ENCODE measurements at places on chromosomes 6 and 20.
A peak's percentile ranks its signal among the peaks of the same experiment; 100 is the strongest.

- DNase-seq = no peak
These were observed 1.5 kb downstream of the TAF4 start for GRCh38 chr20:62063981-62064769.

DNA sequence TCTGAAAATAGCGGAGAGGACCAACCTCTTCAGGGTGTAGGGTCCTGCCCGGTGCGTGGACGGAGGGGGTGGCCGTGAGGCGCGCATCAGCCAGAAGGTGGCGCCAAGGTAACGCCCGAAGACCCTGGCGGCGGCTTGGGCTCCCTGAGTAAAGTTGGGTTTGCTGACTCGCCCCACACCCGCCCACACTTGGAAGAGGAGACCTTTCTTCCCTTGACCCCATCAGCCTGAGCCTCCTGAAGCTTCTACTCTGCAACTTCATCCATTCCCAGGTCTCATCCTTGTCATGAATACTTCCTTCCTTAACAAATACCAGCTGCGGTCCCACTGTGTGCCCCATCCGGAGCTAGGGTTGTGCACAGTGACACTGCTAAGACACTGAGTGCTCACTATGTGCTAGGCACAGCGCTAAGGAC is 14.6 kb downstream of the CD40 start:
- peak; percentile 70 for DNase-seq

DNA sequence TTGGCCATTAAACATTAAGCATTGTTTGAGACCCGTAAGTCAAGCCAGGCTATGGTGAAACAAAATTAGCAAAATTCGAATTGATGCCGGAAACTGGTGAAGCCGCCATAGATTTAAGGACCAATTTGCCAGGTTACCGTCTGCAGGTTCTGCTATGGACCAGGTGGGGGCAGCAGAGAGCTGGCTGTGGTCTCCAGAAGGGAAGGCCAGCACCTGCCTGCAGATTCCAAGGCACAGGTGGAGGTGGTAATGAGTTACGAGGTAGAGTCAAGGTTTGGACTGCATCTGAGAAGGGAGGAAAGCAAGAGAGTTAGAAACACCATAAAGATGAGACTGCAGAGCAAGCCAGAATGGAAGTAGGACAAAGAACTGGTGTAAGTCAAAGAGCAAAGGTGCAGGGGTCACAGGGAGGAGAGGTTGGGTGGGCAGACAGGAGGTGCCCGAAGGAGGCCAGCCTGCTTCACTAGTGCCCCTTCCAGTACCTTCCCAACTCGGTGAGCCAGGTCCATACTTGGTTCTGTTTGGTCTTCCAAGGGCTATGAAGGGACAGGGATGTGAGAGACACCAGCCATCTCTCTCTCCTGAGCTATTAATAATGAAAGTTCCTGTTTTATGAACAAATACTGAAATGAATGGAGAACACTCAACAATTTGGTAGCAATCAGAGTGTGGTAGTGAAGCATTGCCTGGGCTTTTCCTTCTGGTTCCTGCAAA is 131.6 kb upstream of the ESR1 start:
- peak; percentile 70 for DNase-seq

DNA sequence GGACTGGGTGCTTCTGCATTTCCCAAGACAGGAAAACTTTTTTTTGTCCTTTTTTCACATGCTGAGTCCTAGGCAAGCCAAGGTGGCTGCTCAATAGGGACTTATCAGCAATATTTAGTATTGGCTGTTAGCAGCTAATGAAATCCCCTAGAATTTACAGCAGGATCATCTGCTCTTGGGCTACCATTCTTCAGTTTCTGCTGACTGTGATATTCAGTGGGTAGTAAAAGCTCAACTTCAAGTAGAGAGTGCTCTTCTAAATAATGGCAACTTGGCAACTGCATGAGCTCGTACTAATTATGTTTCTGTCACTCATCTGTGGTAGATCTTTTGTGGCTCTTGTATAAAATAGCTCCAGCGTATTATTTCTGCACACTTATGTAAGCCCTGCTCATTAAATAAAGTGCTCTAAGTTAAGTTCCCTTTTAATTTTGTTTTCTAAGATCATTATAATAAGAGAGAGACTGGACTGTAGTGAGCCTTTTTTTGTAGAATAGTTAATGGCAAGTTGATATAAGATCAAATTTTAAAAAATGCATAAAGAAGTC is 110.3 kb downstream of the SLC35F1 start:
- DNase-seq = no peak

DNA sequence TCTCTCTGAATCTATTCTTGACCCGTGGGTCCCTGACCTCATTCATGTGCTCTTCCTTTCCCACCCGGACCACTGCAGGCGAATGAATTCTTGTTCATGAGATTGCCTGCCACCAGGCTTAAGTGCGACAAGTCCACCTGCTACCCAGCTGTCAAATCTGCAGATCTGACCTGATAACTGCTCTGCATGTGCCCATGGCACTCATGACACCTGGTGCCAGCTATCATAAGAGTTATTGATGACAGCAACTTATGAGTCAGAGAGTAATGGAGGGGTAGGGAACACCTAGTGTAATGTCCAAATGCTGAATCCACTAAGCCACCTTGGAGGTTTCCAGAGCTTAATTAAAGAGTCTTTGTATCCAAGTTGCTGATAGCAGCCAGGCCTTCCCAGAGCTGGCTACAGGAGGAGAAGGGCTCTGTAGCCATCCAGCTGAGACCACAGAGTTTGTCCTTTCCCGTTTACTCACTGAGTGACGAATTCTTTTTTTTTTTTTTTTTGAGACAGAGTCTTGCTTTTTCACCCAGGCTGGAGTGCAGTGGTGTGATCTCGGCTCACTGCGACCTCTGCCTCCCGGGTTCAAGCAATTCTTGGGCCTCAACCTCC is 17.4 kb downstream of the SHLD1 start:
- DNase-seq = no peak

DNA sequence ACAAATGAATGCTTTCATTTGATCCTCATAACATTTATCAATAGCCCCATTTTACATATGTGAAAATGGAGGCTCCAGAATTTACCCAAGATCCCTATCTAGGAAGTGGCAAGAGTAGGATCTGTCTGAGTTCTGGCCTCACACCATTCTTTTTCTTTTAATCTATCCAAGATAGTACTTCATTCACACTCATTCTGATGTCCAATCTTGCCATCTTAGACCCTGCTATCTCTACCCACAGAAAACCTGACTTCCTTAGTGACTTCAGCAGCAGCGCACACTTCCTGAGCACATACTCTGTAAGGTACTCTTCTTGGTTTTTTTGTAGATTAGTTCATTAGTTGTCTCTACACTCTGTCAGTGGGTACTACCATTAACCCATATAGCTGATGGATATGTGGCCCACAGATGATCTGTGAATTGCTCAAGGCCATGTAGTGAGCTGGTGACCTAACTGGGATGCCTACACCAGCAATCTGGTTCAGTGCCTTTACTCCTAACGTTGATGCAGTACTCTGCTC is 36.3 kb downstream of the COX4I2 start:
- DNase-seq = no peak

DNA sequence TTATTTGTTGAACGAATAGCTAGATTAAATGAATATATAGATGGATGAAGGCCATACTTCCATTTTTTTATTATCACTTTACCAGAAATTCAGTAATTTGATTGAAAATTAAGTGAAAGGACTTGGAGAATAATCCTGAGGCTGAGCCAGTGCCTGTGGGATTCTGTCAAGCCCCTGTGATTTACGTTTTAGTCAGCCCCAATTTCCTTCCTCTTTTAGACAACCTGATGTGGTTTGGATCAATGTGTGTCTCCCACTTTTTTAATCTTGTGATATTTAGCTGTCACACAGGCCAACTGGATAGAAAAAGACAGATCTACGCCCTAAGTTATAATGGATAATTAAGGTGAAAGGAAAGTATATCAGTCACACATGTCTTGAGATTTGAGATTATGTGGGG is 188.8 kb downstream of the EDN1 start:
- DNase-seq = no peak

DNA sequence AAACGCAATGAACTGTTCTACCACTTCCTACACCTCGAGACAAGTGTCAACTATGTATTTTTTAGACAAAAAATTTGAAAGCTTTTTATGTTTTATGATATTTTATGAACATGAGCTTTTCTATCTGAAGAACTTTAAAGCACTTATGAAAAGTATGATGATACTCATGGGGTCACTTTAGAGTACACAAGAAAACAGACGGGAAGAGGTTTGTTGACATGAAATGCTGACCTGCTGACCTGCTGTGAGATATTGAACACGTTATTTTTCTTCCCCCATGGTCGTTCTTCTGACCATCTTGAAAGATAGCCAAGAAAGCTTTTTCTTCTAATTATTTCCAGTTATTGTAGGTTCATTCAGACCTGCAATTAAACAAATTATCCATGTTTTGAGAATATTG is 63.1 kb downstream of the PLEKHG1 start:
- no peak for DNase-seq

DNA sequence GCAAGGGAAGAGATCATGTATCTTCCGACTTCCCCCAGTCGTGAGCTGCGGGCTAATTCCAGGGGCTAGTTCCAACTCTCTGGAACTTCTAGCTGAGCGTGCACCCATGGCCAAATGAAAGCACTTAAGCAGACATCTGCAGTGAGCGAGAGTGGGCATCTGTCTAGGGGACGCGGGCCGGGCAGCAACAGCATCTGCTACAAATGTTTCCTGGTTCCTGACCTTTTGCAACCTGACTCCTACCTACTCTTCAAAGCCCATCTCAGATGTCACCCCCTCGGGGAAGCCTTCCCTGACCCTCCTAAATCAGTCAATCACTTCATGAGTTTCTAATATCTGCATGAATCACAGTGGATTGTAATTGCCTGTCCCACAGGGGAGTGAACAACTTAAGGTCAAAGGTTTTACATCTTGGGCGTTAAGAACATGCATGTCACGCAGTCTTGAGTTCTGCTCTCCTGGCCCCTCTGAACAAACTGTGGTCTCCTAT is 141.9 kb downstream of the CEBPB start:
- DNase-seq = no peak

- DNase-seq = no peak
These were observed 21.9 kb downstream of the UST start for GRCh38 chr6:148768646-148769270.

GRCh38 chr6:81762132-81762531 is 9.7 kb upstream of the TENT5A start:
- DNase-seq = no peak

DNA sequence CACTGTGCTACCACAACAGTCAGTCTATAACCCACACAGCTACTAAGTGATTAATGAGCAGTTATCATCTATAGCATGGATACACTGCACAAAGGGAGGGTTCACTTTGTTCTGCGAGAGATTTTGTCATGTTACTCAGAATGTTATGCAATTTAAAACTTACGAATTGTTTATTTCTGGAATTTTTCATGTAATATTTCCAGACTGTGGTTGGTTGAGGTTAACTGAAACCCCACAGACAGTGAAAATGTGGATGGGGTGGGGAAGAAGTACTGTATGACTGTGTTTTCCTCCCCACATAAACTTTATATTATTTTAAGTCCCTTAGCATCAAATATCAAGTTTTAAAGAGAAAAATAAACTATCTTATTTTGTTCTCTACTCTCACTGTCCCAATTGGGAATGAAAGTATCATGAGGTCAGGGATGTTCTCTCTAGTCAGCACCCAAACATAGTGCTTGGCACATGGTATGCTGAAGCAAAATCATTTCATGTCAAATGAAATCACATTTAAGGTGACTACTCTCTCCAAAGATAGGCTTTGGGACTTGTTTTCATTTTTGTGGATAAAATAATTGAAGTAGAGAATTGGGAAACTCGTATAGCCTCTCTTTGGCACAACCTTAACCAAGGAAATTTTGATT is 25.4 kb downstream of the DOP1A start:
- no peak for DNase-seq

DNA sequence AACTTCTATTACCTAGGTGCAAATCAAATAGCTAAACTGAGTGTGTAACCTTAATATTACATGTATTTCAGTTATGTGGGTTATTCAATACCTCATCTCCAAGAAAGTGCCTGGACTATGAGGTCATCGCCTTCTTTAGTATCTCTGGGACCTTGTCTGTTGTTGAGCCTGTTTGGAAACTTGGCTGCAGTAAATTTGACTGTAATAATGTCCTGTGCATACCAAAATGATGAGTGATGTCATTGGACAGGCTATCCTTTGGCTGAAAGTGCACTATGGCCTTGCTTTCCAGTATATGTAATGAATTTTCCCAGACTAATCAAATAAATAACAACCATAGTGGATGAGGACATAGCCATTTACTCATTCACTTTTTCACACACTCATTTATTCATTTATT is 455.1 kb downstream of the ADGRB3 start:
- no peak for DNase-seq

DNA sequence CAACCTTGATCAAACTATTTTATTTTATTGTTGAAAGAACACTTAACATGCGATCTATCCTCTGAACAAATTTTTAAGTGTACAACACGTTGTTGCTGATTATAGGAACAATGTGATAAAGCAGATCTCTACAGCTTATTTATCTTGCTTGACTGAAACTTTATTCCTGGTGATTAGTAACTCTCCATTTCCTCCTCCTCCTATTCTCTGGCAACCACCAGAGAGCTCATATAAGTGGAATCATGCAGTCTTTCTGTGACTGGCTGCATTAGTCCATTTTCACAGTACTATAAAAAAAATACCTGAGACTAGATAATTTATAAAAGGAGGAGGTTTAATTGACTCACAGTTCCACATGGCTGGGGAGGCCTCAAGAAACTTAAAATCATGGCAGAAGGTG is 218.1 kb downstream of the LRFN2 start:
- no peak for DNase-seq

DNA sequence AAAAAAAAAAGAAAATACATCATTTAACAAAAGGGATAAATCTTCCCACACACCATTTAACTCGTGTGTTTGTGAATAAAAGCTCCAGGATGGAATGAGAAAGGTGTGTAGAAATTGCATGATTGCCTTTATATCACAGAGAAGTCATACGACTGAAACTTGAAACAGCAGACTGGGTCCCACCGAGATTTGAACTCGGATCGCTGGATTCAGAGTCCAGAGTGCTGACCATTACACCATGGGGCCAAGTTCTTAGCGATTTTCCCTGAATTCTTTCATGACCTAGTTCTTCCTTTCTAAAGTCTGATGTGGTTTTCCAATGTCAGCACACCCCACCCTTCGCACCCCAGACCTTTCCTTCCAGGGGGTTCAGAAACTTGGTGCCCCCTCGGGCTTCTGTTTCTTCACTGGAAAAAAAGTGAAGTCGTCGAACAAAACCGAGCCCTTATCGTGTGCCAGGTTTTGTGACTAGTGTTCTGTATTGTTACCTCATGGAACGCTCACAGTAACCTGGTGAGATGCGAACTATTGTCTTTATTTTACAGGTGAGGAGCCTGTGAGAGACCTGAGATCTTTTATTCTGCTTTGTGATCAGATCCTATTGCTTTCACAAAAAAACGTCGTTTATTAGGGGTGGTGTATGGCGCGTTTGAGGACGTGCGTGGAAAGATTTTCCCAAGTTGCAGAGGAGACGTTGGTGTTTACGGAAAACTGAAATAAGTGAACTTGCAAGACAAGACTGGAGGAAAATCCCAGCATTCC is 120.8 kb downstream of the OR2B2 start:
- no peak for DNase-seq

GRCh38 chr20:49166534-49167449 is 21.3 kb downstream of the STAU1 start:
- DNase-seq = no peak

GRCh38 chr6:112049026-112049799 is 4.7 kb upstream of the CCN6 start:
- no peak for DNase-seq
